NCI-H1417 treated with DMSO at 0.1 percent for 48 hours (cell line): ENCODE measurements at places on chromosomes 7 and 10.

DNA sequence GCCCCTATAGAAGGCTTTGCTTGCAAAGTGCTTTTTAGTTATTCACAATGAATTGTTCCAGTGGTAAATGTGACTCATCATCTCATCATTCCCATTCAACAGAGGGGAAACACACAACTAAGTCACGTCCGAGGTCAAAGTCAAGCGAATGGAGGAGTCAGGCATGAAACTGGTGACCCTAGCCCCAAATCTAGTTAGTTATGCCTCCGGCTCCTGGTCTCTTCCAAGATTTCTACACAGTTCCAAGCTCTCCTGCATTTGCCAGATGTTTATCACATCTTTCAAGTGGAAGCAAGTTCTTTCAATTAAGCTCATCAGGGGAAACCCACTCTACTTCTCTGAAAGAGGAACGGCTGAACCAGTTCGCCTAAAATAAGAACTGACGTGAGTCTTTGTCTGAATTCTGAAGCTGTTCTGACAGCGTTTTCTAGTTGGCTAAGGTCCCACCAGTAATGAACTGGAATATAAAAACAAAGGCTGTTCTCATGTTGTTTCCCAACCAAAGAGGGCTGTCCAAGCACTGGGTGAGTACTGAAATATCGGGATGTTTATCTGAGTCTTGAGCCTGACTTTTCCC, 140.9 kb upstream of the NRBF2 start:
- DNase-seq = no peak

DNA sequence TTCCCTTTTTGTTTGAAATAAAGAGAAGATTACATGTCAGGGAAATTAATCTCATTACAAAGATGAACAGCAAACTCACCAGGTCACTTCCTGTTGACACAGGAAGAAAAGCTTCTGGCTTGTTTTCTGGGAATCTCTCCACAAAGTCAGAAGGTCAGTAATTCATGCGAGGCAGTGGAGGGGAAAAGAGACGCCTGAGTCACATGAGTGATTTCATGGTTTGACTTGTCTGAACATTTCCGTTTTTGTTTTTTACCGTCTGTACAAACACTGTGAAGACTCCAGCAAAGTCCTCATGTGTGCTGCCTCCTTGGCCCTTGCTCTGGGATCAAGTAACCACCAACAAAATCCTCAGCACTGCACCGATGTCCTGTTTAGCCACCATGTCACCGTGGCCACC, 2.5 kb upstream of the HABP2 start:
- no peak for DNase-seq

DNA sequence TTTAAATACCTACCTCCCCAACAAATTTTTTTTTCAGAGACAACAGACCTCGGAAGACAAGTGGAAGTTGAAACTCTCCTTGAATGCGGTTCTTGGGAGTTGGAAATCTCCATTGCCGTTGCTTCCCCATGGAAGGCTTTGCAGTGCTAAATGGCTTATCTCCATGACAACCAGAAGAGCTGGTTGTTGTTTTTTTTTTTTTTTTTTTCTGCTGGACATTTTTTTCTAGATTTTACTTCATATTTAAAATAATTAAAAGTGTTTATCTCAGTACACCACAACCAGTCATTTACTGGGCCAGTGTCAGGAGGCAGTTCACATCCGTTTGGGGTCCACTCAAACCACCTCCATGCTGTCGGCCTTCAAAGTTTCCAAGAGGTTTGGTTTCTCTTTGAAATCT, 348.5 kb upstream of the PRKCQ start:
- DNase-seq = no peak

GRCh38 chr7:148367731-148368475, 222.7 kb upstream of the C7orf33 start:
- DNase-seq = no peak

- DNase-seq = no peak
These were observed 141.0 kb downstream of the MACC1 start for GRCh38 chr7:20075992-20076820.

GRCh38 chr10:88390041-88390440, 193.1 kb downstream of the RNLS start:
- DNase-seq = no peak

GRCh38 chr7:380139-380485, 90.1 kb downstream of the FOXL3 start:
- DNase-seq = no peak

GRCh38 chr7:113953553-113953952, 34.7 kb upstream of the PPP1R3A start:
- DNase-seq = no peak

DNA sequence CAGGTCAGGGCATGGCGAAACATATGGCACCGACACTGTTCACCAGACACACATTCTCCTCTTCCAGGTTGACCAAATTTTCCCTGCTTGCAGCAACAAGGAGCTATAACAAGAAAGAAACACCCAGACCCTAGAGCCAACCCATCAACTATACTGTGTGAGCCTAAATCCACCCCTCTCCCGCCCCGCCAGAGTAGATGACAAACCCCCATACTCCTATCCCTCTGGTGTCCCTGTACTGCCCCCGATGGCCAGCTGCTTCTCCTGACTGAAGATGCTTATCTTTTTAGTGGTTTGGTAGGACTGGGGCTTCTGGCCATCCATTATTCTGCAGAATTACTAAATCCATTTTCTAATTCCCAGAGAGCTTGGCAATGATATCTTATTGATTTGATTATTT, 70.1 kb upstream of the EEPD1 start:
- no peak for DNase-seq
